CD4-positive, alpha-beta T cell treated with Interleukin-4 for 4 hours (primary cell): ENCODE measurements at places on chromosomes 12 and 14.

DNA sequence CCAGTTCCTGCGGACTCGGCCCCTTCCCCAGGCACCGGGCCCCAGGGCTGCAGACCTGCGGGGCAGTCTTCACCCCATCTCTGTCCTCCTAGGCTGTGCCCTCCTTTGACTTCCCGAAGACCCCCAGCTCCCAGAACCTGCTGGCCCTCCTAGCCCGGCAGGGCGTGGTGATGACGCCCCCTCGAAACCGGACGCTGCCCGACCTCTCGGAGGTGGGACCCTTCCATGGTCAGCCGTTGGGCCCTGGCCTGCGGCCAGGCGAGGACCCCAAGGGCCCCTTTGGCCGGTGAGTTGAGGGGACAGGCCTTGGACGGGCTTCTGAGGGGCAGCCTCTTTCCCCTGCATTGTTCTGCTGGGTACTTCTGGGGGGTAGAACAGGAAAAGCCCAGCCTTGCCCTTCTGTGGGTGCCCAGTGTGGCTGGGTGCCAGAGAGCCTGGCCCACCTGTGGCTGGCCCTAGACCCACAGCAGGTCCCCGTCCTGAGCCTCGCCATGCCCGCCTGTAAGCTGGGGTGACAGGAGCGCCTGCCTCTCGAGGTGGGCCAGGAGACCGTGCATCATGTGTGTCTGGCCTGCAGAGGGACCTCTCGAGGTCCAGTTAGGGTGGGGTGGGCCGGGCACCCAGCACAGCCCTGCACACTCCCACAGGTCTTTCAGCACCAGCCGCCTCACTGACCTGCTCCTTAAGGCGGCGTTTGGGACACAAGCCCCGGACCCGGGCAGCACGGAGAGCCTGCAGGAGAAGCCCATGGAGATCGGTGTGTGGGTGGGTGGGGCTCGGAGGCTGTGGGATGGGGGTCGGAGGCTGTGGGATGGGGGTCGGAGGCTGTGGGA lies 12.6 kb upstream of the PUS1 start:
- DNase-seq = no peak

DNA sequence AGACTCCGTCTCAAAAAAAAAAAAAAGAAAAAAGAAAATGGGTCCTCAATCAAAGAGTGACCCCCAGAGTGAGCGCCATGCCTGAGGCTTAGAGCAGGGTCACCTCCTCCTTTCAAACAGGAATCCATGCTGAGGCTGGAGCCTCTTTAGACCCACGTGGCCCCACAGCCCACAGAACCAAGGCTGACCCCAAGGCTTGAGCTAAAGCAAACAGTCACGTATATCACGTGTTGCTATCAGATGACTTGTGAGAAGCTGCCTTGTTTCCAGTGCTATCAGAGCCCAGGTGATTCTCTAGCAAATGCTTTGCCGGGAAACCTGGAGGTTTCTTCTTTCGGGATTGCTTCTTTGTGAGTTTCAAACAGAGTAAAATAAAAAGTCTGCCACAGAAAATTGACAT lies 31.7 kb upstream of the DYNC1H1 start:
- no peak for DNase-seq

DNA sequence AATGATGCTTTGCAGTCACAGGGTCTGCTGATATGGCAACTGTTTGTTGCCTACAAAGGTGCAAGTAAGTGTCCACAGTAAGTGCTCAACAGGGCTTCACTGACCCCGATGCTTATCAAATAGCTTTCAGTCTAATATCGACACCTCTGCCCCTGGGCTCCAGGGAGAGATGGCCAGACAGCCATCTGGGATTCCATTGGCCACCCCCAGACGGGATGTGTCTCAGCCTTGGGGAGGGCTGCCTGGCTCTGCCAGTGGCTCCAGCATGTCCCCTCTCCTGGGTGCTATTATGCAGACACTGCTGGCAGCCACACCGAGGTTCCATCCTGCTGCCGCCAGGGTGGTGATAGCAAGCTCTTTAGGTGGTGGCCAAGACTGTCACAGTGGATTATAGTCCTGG lies 57.4 kb downstream of the DGLUCY start:
- DNase-seq = no peak

GRCh38 chr12:52213564-52214420 lies 19.3 kb upstream of the KRT7 start:
- peak; percentile 25 for DNase-seq

DNA sequence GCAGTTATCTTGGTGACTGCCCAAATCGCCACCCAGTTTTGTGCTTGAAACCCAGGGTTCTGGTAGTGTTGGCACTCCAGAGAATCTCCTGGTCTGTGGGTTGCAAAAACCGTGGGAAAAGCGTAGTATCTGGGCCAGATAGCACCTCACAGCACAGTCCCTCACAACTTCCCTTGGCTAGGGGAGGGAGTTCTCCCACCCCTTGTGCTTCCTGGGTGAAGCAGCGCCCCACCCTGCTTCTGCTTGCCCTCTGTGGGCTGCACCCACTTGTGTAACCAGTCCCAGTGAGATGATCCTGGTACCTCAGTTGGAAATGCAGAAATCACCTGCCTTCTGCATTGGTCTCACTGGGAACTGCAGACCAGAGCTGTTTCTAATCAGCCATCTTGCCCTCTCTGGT lies 16.4 kb downstream of the CLEC2D start:
- DNase-seq = no peak

DNA sequence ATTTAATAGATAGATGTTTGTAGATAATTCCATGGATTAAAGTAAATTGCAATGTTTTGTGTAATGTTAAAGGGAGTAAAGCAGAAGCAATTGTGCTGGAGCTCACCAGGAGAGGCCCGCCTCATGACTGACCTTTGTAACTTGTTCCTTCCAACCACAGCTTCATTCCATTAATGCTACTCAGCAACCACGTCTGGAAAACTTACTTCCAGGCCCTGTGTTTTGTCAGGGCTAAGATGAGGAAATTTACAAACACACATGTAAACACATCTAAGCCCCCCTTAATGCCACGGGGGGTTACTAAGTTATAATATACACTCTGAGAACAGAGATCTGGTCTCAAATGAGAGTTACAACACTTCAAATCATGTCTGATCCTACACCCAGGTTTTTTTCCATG lies 12.4 kb downstream of the LUM start:
- no peak for DNase-seq

DNA sequence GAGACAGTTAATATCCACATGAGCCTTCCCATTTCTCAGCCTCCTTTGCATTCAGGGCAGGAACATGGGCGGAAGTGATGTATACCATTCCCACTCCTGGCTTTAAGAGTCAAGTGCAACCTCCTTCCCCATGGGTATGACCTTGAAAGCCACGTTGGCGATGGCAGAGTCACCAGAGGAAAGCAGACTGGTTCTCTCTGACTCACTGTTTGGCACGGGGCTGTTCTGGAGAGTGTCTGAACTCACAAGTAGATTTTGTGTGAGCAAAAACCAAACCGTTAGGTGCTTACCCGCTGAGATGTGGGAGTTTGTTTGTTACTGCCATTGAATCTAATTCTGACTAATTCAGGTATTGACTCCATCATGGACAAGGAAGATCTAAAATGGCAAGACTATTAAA lies 36.7 kb upstream of the PZP start:
- DNase-seq = no peak

DNA sequence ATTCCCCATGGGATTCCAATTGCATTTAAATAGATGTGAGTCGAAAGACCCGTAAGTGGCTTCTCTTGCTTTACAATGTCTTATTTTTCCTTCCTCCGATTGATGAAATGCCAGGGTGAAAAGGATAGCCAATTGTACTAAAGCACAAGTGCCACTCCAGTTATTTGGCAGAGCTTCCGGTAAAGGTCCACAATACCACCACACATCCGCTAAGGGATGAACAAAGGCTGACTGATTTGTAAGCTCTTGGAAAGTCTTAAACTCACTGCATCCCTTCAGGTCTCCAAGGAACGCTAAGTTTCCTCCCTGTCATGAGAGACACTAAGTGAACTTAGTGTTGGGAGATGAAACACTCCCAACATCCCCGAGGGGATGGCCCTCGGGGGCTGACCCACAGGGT lies 21.2 kb upstream of the RNASE1 start:
- DNase-seq = no peak

GRCh38 chr12:16545836-16546235 lies 60.1 kb downstream of the LMO3 start:
- DNase-seq = no peak
